ENCODE measurements at places on chromosomes 5 and 9. TPM values are rescaled to one million over a fixed set of nuclear protein-coding genes. Genes with fewer than 3 reads are reported as not detected.

The GKAP1 gene
- 20.5 TPM for total RNA-seq

The CDH9 gene
- total RNA-seq, result not detected

The HSPB3 gene
- 344 TPM for total RNA-seq

The PCSK5 gene
- total RNA-seq, result 4.2 TPM

The PRR16 gene
- total RNA-seq, result 6.8 TPM

The USP20 gene
- 17.5 TPM for total RNA-seq

The OTP gene
- 0.06 TPM for total RNA-seq

The AOPEP gene
- total RNA-seq, result 163 TPM

The TRIM32 gene
- total RNA-seq, result 16.5 TPM

The VDAC1 gene
- total RNA-seq, result 423 TPM

The PHAX gene
- total RNA-seq, result 32.0 TPM

The PCDHGA9 gene
- total RNA-seq, result 8.4 TPM

The HTR4 gene
- not detected for total RNA-seq

The ACOT12 gene
- not detected for total RNA-seq

The TRPM3 gene
- total RNA-seq, result 0.11 TPM

The SLC23A1 gene
- total RNA-seq, result not detected

The SYNPO gene
- 593 TPM for total RNA-seq

The AQP3 gene
- 28.7 TPM for total RNA-seq

The CENPH gene
- total RNA-seq, result 2.7 TPM

The IGFBPL1 gene
- total RNA-seq, result not detected

The CDKN2B-AS1 gene
- 0.38 TPM for total RNA-seq

The PCDHB15 gene
- total RNA-seq, result 4.0 TPM

The NUDT2 gene
- total RNA-seq, result 16.4 TPM

The MLANA gene
- total RNA-seq, result not detected

The TSSK1B gene
- not detected for total RNA-seq

Data from heart left ventricle (tissue), 16 donors.